ENCODE measurements at places on chromosomes 1 and 21.

DNA sequence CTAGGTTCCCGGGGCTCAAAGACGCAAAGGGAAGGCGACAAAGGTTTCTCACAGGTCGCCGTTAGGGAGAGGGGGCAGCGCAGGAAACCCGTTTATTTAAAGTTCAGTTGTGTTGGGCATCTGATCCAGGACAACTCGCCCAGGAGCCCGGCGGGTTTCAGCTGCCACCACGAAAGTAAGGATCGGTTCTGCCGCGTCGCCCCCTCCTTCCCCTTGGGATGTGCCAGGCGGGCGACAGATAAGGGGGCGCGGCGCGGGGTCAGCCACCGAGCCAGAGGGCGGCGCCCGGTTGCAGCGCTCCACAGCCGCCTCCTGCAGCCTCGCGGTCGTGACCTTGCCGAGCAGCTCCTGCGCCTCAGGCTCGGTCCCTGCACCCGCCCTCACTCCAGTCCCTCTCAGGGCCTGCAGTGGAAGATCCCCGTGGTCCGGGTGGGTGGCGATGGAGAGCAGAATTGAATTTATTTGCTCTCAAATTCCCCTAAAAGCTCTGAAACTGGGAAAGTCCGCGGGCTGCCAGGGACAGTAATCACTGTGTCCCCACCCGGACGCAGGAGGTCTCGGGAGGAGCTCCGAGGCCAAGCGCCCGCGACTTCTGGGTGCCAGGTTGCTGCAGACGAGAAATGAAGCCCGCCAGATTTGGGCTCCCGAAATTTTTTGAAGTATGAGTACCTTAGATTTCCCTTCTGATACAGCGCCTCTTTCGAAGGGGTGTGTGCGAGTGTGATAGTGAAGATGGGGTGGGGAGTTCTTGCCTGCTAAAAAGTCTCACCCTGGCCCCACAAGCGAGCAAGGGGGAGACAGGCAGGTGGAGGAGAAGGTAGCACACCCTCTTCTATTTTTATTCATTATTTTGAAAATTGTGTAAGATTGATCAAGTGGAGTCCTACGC, 28.4 kb upstream of the NFIA start:
- DNase-seq: no peak

GRCh38 chr1:94070865-94071264, 50.1 kb downstream of the ABCA4 start:
- DNase-seq: no peak

DNA sequence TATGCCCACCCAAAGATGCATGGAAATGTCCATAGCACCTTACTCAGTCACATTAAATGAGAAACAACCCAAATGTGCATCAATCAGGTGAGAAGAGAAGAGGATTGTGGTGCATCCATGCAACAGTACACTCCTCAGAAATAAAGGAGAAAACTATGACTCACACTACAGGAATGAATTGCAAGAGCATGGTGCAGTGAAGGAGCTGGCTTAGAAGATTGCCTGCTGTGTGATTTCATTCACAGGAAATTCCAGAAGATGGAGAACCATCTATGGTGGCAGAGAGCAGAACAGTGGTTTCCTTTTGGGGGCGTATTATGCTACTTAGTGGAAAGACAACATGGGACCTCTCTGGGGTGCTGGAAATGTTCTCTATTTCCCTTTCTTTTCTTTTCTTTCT, 278.6 kb upstream of the AJAP1 start:
- DNase-seq: no peak

DNA sequence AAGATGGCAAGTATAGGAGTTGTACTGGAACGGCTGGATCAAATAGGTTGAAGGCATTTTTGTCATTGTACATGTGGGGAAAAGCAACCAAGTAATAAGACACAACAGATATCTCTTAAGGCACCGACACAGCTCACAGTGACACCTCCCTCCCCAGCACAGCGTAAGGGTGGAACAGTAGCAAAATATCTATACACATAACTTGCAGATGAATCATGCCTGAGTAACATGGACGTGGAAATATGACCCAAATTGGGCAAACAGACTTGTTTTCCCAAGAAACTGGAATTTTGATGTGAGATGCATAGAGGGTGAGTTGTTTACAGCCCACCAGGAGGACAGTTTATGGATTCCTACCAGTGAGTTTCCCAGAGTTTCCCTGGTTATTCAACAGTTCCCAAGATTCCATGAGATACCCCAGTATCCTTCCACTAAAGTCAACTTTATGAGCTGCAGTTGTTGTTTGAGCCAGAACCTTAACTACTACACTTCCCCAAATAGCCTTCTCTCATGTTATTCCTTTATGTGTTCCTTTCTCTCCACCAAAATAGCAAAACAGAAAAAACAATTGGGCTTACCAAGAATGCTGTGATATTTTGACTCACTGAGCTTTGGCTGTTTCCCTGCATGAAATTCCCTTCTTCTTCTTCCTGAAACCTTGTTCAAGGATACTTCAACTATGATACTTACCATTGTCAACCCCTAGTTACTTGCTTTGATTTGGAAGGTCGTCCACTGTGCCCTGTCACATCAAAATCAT, 7.1 kb upstream of the DR1 start:
- DNase-seq: no peak

- DNase-seq: no peak
Measured at GRCh38 chr1:100671601-100672000, 47.9 kb upstream of the VCAM1 start.

DNA sequence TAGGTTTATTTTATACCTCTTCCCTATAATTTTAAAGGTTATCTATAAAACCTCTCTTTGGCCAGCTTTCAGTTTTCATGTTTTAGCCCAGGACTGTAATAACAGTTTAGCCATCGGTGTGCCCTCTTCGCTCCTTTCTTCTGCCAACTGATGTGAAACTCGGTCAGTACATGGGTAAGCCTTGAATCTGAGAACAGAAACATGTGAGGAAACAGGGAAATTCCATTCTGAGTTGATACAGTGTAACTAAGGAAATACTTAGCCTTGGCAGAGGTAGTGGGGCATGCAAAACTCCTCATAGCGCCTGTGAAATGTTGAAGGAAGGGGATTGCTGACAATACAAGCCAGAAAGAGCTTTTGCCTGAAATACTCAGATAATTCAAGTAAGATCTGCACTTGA, 465.2 kb downstream of the NCAM2 start:
- DNase-seq: no peak

GRCh38 chr21:39666026-39666425, 53.3 kb downstream of the B3GALT5 start:
- no peak for DNase-seq

DNA sequence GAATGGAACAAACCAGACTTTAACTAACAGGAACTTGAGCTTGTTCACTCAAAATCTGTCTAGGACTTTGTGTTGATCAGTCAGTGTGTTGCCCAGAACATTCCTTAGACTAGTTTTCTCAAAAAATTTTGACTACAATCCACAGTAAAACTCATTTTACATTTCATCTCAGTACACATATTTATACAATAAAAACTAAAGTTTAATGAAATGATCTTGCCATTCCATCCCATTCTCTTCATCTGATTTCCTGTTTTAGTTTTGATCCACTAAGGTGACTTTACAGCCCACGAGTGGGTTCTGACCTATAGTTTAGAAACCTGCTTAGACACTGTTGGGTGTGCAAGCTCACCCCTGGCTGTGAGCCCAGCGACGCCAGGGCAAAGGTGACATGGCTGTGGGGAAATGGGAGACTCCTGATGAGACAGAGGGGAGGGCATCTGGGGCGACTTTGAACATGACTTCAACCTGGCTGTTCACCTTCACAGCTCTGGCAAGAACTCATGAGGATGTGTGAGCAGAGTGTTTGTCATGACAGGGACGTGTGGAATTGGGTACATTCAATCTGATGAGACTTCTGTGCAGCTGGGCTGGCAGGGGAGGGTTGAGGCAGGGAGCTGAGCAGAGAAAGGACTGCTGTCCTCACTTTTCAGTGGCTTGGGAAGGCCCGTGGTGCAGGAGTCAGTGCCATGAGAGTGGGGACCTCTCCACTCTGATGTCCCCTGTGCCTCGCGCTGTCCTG, 40.6 kb downstream of the LHX4 start:
- DNase-seq: no peak

DNA sequence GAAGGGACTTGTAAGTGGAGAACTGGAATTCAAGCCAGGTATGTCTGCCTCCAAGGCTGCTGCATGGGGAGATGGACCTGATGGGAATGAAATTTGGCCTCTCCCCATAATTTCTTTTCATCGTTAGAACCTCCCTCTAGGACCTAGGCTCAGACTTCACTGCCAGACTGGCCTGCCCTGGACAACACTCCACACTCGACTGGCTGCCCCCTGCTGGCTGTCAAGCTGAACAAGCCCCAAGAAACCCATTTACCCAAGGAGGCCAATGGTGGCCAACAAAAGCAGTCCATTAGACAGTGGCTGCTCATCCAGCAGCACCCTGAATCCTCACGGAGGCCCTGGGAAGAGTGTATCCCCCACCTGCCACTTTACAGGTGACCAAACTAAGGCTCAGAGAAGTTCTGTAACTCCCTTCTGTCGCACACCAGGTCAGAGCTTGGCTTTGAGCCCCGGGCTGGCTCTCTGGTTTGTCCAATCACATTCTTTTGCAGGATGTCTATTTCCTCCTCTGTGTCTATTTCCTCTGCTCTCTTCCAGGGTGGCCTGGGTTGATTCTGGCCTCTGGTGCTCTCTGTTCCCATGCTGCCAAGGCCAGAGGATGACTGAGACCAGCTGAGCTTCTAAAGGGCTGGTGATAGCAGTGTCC, 3.8 kb downstream of the RNF186 start:
- DNase-seq: no peak

GRCh38 chr1:85933961-85934360, 222.6 kb downstream of the COL24A1 start:
- DNase-seq: no peak

GRCh38 chr1:198179556-198179981, 22.8 kb downstream of the NEK7 start:
- no peak for DNase-seq

DNA sequence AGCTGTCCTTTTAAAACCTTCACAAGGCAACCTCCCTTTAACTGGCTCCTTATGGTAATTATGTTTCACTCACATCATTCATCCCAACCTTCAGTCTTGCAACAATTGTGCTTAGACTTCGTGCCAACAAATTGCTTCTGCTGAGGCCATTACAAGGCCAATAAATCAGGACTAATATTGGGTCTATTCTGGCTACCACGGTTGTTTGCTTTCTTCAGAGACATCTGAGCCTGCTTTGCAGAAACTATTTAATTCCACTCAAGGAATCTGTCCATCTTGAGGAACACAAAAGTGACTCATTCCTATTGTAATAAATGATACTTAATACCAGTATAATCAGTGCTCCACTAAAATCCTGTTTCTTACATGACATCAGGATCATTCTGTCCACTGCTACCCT, 2.6 kb upstream of the GSTM4 start:
- DNase-seq: no peak

GRCh38 chr1:40476924-40477677, at the start of gene ZFP69:
TSS of gene ZFP69 (plus strand) at chr1:40477290. CDS start at chr1:40479362, 2,072 bp downstream.
- peak; percentile 62 for DNase-seq

DNA sequence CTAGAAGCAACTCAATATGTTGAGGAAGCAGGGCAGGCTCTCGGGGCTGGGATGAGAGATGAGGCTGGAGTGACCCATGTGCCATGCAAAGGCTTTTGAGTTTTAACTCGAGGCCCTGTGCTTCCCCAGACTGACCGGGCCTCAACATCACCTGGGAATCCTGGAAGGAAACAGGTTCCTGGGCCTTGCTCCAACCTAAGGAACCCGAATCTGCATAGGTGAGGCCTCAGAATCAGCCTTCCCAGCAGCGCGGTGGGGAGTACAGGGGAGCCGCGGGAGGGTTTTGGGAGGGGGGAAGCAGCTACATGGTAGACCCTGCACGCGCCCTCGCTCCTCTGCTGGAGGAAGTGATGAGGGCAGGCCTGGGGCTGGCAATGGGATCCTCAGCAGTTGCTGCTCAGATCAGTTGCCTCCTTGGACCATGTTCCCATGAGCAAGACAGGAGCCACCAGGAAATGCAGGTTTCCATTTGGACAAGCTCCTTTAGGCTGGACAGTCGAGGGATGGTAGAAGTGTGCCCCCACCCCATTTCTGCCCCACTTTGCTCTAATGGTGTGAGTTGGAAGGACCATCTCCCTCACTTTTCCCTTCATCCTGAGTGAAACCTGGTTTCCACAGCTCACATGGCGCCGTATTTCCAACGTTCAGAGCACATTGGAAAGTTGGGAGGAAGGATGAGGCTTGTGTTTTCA, 4.5 kb upstream of the KIAA1614 start:
- no peak for DNase-seq

DNA sequence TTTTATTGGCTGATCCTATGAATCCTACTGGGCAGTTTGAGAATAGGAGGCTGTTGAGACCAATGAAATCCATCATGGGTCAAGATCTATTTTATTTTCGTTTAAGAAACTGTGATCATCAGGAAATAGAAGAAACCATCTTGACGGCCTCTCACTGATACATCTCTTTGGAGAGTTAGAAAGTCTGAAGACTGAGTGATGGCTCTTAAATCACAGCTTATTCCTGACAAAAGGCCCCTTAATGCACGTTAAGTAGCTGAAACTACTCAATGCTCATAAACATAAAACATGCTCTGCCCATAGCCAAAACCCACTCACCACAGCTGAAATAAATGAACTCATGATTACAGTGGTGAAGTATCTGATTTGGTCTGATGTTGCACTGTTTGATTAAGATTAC, 784.5 kb upstream of the NEGR1 start:
- no peak for DNase-seq

GRCh38 chr1:214665606-214666110, 62.7 kb downstream of the CENPF start:
- no peak for DNase-seq

DNA sequence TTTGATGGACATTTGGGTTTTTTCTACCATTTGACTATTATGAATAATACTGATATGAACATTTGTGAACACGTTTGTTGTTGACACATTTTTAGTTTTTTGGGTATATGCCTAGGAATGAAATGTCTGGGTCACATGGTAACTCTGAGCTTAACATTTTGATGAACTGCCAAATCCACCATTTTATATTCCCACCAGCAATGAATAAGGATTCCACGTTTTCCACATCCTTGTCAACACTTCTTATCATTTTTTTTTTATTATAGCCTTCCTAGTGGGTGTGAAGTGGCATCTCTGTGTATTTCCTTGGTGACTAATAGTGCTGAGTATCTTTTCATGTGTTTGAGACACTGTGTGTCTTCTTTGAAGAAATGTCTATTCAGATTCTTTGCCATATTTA, 67.6 kb downstream of the RASAL2 start:
- DNase-seq: no peak

GRCh38 chr1:229117664-229118300, 153.1 kb upstream of the RAB4A start:
- DNase-seq: no peak

GRCh38 chr1:23422941-23423340, 1.6 kb downstream of the TCEA3 start:
- DNase-seq: no peak

- no peak for DNase-seq
Measured at GRCh38 chr1:112702420-112703261, 4.3 kb downstream of the RHOC start.

GRCh38 chr1:3828391-3828790, 28.6 kb downstream of the CEP104 start:
- no peak for DNase-seq

DNA sequence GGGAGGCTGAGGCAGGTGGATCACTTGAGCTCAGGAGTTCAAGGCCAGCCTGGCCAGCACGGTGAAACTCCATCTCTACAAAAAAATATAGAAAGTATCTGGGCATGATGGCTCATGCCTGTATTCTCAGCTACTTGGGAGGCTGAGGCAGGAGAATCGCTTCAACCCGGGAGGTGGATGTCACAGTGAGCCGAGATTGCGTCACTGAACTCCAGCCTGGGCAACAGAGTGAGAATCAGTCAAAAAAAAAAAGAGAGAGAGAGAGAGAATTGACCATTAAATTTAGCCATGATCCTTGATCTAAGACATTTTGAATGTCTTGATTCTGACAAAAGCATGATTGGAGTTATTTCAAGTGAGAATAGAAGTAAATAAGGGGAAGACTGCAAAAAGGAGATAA, 19.1 kb downstream of the RBM11 start:
- DNase-seq: no peak
